Suppressor macrophage treated with lipopolysaccharide for 4 hours (primary cell): ENCODE measurements at places on chromosomes 2 and 18.

DNA sequence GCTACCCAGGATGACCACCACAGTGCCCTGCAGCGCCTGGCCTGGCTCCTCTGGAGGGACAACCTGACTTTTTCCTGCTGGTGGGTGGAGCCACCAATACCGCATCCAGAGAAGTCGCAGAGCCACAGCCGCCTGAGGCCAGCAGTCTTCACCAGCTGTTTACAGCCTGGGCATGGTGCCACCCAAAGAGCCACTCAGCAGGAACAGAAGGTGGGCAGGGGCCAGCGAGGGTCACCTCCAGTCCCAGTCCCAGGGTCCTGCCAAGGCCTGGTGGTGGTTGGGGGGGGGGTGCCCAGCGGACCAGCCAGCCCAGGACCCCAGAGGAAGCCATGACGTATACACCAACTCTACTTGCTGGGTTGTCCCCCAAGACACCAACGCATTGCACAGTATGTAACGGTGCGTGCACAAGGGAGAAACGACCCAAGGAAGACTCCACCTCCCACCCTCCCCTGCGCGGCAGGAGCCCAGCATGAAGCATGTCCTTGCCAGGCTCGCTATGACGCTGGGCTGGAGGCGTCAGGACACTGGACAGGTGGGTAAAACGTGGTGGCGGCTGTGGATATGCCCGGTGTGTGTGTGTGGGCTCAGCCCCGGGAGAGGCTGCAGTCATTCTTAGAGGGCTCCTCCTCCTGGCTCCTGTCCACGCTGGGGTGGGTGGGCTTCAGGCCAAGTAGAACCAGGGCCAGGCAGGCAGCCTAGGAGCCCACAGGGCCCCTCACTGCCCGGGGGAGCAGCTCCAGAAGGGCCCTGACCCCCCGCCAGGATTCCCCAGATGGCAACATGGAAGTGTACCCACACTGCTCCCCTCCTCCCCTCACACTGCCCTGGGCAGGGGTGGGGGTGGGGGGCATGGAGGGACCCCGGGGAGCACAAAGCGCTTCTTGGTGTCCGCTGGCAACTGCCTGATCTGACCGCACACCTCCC lies 49.3 kb downstream of the HS6ST1 start:
- no peak for DNase-seq

GRCh38 chr2:213274143-213274542 lies 10.1 kb upstream of the SPAG16 start:
- no peak for DNase-seq

DNA sequence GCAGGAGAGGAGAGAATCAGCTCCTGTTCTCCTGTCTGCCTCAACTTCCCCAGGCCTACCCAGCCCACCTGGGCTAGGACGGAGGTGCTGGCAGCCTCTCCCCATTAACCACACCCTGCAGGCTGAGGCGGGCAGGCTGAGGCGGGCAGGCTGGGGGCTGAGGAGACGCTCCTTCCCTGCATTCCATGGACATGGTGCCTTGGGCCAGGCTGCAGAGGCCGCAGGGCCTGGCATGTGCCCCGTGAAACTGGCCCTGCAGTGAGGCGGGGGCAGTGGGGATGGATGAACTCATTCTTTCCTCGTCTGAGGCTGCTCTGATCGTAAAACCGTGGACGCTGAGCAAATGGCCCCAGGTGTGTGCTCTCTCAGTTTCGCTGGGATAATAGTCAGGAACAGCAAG lies 84.7 kb upstream of the LAPTM4A start:
- DNase-seq: no peak

GRCh38 chr2:222701721-222702131 lies 30.3 kb downstream of the MOGAT1 start:
- no peak for DNase-seq

DNA sequence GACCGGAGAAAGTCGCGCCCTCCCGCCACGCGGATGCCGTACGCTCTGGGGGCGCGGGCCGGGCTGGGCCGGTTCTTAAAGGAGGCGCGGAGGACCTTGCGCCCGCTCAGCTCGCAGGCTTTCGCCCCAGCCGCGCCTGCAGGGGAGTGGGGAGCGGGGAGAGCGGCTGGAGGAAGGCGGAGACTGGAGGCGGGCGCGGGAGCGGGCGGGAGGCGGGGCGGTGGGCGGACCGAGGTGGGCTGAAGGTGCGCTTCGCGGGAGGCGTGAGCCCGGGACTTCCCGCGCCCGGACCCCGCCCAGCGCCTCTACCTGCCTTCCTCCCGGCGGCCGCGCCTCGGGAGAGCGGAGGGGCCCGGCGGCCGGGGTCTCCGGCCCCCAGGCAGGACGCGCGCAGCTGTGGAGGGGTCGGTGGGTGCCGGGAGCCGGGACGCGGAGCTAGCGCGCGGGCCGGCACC lies at the start of gene ADRA2B:
ADRA2B (minus strand) TSS at position 148 of the 455 bp plus-strand sequence. CDS start 422 bp downstream, outside the sequence.
- no peak for DNase-seq

DNA sequence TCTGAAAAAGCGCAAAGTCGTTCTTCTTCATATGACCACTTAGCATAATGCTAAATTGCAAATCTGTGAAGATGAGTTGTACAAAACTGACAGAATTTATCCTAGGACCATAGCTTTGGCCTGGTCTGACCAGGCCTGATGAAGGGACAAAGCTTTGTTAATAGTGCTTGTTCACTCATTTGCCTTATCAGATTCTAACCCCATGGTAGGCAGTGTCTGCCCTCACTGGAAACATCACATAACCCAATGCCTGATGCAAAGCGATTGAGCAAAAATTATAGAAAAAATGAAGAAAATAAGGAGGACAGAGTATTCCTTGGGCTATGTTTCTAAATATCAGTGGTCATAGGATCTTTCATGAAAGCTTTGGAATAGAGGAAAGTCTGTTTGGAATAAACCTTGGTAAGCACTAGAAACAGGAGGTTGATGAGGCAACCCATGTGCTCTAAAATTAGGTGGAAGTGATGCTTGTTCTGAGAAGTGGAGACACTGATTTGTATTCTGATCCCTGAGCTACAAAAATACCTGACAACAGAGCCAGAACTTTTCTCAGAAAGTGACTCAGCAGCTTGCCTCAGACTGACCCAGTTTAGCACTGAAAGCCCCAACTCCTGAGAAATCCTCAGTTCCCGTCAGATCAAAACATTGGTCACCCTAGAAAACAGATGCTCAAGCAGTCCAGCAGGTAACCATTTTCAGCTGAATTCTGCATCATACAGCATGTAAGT lies 131.4 kb upstream of the MAPRE2 start:
- DNase-seq: no peak

DNA sequence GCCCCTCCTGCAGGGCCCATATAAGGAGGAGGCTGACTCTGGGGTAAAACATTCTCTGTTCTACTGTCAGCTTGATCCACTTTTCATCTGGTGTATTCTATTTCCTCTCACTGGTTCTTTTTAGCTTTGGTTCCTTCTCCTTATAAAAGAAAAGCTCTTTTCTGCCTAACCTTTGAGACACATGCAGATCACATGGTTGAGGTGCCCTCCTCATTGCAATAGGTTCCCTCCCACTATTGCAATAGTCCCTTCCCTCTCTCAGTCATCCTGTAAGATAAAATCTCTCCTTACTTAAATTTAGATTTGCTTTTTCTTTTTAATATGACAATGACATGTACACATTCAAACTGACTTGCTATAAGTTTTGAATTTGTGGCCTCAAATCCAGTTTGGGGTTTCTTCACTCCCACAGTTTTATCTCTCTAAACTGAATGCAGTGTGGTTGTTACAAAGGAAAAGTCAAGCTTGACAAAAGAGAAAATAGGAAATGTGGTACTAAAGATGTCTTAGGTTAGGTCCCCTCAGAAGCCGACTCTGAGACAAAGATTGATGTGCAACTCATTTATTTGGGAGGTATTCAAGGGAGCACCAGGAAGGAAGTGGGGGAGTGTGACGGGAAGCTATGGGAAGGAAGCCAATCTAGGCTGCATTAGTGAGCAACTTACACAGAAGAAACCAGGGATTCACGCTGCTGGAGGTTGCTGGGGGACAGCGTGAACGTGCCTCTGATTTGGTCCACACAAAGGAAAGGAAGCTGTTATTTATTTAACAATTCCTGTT lies 127.6 kb upstream of the LINC00305 start:
- DNase-seq: no peak

- no peak for DNase-seq
Observed at GRCh38 chr2:9532421-9532820, 23.2 kb downstream of the ADAM17 start.

- DNase-seq: no peak
Observed at GRCh38 chr2:171670655-171671054, 16.6 kb upstream of the DYNC1I2 start.

- DNase-seq: no peak
Observed at GRCh38 chr2:221495731-221496130, 76.4 kb downstream of the EPHA4 start.

- DNase-seq: no peak
Observed at GRCh38 chr2:129782633-129782990, 196.9 kb upstream of the RAB6C start.

DNA sequence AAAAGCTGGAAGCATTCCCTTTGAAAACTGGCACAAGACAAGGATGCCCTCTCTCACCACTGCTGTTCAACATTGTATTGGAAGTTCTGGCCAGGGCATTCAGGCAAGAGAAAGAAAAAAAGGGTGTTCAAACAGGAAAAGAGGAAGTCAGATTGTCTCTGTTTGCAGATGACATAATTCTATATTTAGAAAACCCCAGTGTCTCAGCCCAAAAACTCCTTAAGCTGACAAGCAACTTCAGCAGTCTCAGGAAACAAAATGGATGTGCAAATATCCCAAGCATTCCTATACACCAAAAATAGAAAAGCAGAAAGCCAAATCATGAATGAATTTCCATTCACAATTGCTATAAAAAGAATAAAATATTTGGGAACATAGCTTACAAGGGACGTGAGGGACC lies 11.1 kb downstream of the SLC8A1 start:
- peak; percentile 63 for DNase-seq

DNA sequence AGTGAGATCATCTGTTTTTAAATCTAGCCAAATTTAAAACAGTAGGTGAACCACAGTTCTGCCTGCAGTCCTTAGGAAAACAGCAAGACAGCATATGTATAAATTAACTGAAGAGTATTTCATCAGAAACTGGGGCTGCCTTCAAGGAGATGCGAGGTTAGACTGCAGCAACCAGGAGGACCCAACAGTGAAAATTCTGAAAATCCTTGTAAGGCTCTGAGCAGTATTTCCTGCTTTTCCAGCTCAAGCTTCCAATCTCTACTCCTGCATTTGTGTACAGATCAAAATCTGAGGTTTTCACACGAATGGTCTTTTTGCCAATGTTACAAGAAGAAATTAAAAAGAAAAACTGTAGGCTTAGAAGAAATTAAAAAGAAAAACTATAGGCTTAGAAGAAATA lies 43.7 kb downstream of the CERKL start:
- DNase-seq: no peak

DNA sequence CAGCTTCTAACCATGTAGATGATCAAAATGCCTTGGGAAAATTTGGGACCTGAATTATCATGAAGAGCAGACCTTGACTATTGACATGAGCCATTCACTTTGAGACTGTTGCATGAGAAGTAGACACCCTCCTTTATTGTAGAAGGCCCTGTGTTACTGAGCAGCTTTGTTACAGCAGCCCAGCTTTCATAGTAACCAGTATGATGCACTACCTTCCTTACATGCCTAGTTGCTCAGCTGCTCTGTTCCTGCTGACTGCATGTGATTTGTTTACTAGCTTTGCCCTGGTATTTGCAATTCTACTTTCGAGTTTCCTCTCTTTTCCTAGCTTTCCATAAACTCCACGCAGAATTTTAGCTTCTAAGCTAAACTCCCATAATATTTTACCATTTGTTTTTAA lies 11.2 kb upstream of the FN1 start:
- DNase-seq: no peak

- DNase-seq: no peak
Observed at GRCh38 chr2:2191110-2191707, 139.9 kb downstream of the MYT1L start.
